ENCODE measurements at places on chromosomes 5 and 9.

GRCh38 chr5:62065050-62065449 lies 241.0 kb upstream of the KIF2A start:
- DNase-seq, result no peak

- DNase-seq, result peak; percentile 78
Measured at GRCh38 chr5:139633295-139634027, 14.7 kb upstream of the CXXC5 start.

DNA sequence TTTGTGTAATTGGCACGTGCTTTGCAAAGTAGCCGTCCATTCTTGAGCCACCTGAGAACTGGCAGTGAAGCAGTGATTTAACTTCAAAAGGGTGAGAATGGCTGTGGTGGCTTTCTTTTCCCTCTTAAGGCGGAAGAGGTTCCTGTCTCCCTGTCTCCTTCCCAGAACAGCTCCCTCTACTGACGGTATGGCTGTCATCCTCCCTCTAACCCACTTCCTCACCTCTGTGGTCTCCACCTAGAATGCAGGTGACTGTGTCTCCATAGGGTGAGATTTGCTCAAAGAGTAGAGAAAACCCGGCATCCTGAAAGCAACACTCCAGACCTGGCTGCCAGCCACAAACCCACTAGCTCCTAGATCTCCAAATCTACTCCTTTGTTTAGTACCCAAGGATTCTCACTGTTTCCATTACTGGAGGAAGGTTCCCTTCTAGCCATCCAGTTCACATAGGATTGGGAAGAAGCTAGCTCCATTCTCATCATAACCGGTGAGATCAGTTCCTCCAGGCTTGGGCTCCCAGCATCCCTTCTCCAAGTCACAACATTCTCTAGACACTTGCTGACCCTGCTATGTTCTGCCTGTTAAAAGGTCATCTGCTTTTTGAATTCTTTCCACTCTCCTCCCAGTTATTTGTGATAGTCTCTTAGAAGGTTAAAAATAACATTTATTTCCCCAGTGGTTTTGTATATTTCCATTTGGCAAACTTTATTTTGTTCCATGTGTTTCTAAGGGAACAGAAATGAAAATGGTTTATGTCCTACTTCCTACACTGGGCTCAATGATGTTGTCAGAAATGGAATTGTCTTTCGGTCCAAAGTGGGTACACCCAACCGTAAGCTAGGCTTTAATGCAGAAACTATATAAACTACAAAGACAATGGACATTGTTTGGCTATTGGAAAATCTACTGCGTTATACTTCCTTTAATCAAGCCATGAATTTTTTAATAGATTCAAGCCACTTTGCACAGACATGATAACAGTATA lies 269.4 kb downstream of the CWC27 start:
- peak; percentile 30 for DNase-seq

DNA sequence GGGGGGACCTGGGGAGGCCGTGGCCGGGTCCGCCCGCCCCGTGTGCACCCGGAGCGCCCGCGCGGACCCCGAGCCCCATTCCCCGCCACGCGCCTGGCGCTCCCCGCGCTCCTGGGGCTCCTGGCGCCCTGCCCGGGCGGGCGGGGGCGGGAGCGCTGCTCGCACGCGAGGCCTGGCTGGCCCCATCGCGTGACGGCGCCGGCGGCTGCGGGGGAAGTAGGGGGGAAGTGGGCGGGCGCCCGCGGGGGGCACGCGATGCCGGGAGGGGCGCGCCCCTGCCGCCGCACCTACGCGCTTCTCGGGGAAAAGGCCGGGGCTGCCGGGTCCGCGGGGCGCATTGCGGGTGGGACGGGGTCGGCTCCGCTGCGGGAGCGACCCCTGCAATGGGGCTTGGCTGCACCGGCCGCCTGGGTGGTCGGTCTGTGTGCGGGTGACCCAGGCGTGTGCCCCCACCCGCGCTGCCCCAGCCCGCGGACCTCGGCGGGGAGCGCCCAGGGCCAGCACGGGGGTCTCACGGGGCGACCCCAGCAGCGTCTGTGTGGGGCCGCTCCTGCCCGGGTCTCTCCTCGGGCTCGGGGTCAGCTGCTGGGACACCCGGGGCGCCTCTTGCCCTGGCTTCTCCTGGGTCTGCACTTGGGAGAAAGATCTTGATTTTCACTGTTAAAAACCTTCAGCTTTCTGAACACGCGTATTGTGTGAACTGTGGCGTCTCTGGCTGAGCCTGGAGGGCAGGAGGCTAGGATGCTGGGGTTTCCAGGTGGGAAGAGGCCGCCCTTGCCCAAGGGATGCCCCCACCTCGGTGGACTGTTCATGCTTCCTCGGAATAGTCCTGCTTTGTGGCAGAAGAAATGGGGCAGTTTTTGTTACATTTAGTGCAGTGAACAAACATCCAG lies 52.4 kb downstream of the AHRR start:
- peak; percentile 74 for DNase-seq

DNA sequence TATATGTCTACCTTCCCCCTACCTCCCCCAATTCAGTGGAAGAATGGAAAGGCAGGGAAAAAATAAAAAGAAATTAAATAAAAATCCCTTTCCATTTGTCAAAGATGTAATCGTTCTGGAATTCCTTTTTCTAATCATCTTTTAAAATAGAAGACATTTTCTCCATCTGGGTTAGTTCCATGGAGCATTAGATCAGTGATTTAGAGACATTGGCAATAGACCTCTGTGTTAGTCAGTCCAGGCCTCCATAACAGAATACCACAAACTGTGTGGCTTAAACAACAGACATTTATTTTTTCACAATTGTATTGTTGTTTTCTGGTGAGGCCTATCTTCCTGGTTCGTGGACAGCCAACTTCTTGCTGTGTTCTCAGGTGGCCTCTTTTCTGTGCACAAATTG lies 516.6 kb upstream of the DAB2 start:
- DNase-seq, result no peak

GRCh38 chr5:164746723-164747122 lies 1241.3 kb downstream of the MAT2B start:
- no peak for DNase-seq

DNA sequence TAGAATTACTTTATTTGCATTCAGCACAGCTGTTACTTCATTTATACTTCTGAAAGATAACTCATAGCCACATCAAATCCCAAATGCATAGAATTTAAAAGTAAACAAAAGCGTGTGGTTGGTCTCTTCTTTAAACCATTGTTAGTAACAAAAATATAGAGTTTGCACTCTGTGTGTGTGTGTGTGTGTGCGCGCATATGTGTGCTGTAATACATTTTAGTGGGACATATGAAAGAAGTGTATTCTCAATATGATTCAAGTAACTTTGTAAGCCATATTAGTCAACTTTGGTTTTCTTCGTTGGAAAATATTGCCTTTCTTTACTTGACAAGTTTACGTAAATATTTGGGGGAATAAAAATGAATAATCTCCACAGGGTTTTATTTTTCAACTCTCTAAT lies 106.1 kb upstream of the PRRC1 start:
- DNase-seq, result no peak

GRCh38 chr9:110742741-110743371 lies 74.3 kb downstream of the MUSK start:
- DNase-seq, result no peak

DNA sequence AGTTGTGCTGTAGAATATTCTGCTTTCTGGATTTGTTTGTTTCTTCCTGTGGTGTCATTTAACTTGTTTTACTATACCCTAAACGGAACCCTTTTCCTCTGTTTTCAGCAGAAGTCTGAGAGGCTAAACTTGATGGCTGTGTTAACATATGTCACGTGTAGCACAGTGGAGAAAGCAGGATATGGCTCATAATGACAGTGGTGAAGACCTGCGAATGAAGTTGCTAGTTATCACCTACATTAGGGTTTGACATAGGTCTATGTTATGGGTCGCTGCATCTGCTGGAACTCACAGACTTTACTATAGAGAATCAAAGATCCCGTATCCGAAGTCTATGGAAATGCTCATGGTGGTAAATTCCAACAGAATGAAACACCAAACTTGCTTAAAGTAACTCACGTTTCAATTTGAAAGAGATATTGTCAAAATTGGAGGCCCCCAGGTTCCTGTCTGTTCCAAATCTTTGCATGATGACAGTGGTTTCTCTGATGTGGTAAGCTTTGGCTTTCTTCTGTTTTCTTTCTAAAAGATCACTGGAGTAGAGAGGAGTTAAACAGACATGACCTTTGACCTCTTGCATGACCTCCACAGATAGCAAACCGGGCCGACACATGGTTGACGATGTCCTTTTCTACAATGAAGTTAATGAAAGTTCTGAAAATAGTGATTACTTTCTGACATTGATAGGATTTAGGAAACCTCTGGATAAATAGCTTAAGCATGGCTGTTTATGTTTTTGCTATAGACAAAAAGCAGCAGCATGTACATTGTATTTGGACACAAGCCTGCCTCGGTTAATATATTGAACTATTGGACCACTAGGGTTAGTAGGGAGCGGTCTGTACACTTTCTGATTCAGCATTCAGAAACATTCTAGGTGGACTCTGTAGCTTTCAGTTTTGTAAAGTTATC lies 3.1 kb upstream of the CATSPER3 start:
- no peak for DNase-seq

- no peak for DNase-seq
Measured at GRCh38 chr5:117954331-117954730, 1034.0 kb downstream of the DTWD2 start.

- peak; percentile 15 for DNase-seq
Measured at GRCh38 chr5:127602481-127602880, 46.4 kb upstream of the CTXN3 start.

GRCh38 chr5:57157131-57157530 lies 16.7 kb upstream of the GPBP1 start:
- DNase-seq, result no peak

DNA sequence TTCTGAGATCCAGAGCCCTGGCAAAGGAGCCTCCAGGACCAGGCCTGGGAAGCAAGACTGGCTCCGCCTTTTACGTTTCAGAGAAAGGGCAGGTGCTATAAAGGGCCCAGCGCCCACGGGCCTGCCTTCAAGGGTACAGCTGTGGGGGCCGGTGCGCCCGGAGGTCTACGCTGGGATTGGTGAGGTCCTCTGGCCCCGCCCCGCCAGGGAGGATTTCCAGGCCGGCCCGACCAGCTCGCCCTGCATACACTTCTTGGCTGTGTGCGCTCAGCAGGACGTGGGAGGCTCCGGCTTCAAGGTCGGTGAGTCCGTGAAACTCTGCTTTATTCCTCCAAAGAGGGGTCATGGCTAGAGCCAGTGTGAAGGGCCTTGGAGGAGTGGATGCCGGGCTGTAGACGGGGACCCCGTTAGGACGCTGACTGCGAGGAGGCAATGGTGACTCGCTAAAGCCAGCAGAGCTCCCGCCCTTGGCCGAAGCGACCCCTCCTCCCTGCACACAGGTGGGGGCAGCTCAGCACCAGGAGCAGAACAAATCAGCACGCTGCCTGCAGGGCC lies at the start of gene CKMT2:
TSS of gene CKMT2 (plus strand) at position 243 of the 555 bp plus-strand sequence. CDS start 17,811 bp downstream, outside the sequence.
- no peak for DNase-seq

- DNase-seq, result no peak
Measured at GRCh38 chr9:135507104-135508035, 6.9 kb downstream of the MRPS2 start.

GRCh38 chr9:118896324-118897000 lies 472.8 kb downstream of the BRINP1 start:
- DNase-seq, result no peak

GRCh38 chr9:129777769-129778130 lies 24.9 kb upstream of the PTGES start:
- DNase-seq, result no peak

DNA sequence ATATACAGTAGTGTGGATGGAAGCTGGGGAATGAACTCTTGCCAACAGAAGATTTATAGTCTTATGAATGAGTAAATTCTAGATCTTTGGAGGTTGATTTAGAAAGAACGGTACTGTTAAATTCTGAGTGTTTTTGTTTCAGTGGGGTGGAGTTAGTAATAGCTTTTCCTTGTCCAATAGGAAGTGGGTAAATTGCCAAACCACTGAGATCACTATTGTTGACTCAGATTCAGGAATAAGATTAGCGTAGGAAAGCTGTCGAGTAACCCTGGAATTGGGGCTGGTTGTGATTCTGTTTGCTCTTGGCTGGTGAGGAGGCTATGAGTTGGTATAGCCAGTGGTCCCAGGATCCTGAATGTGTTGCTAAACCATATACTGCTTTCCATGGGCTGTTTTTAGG lies 155.6 kb downstream of the ARHGAP26 start:
- no peak for DNase-seq

GRCh38 chr5:138610918-138611677 lies 35.9 kb upstream of the HSPA9 start:
- DNase-seq, result peak; percentile 38

GRCh38 chr9:33908114-33908513 lies 91.2 kb downstream of the UBE2R2 start:
- peak; percentile 24 for DNase-seq

- no peak for DNase-seq
Measured at GRCh38 chr5:174618589-174618988, 105.8 kb upstream of the MSX2 start.

- no peak for DNase-seq
Measured at GRCh38 chr9:7118633-7119032, 360.9 kb downstream of the KDM4C start.

GRCh38 chr9:21075484-21075883 lies 2.3 kb downstream of the IFNB1 start:
- DNase-seq, result no peak

- no peak for DNase-seq
Measured at GRCh38 chr5:3854188-3854821, 258.7 kb downstream of the IRX1 start.

- DNase-seq, result peak; percentile 22
Measured at GRCh38 chr5:80231693-80232092, 24.2 kb downstream of the SERINC5 start.

DNA sequence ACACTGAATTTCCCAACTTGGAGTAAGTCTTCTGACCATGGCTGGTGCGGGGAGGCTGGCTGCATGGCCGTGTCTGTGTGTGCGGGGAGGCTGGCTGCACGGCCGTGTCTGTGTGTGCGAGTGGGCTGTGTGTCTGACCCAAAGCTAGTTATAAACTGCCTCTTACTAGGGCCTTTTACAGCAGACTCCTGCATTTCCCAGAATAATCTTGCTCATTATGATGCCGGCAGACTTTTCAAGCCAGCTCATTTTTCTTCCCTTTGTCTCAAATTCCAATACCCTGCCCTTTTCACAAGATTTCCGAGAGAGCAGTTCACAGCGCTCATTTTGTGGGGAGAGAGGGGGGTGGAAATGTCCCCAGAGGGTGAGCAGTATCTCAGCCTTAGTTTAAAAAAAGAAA lies 470.7 kb upstream of the BRINP1 start:
- no peak for DNase-seq

DNA sequence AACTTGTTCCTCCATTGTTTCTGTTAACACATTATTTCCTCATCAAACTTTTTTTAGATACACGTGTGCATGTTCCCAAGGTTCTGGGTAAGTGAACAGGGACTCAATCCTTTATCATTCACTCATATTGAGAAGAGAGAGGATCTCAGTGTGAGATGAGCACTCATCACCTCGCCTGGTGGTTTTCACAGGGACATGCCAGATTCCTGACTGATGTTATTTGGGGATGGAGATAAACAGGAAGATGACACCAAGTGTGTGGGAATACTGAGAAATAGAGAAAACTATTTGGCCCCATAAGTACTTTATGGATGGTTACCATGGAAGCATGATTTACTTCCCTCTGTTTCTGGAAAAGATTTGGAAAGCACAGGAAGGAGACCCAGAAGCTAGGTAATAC lies 533.3 kb upstream of the DMAC1 start:
- no peak for DNase-seq

- no peak for DNase-seq
Measured at GRCh38 chr9:131013771-131014676, 5.0 kb downstream of the LAMC3 start.

- DNase-seq, result peak; percentile 4
Measured at GRCh38 chr5:135223891-135224625, 175.0 kb downstream of the MACROH2A1 start.

GRCh38 chr5:27962198-27962597 lies 923.8 kb upstream of the CDH9 start:
- DNase-seq, result no peak
